ENCODE measurements at places on chromosomes 1 and 21.

GRCh38 chr21:34017039-34017961 lies 56.1 kb upstream of the MRPS6 start:
- no peak for DNase-seq

GRCh38 chr1:168007691-168008090 lies 70.8 kb upstream of the MPC2 start:
- DNase-seq = no peak

- DNase-seq = no peak
Measured at GRCh38 chr1:116380499-116381242, 7.6 kb downstream of the ATP1A1 start.

DNA sequence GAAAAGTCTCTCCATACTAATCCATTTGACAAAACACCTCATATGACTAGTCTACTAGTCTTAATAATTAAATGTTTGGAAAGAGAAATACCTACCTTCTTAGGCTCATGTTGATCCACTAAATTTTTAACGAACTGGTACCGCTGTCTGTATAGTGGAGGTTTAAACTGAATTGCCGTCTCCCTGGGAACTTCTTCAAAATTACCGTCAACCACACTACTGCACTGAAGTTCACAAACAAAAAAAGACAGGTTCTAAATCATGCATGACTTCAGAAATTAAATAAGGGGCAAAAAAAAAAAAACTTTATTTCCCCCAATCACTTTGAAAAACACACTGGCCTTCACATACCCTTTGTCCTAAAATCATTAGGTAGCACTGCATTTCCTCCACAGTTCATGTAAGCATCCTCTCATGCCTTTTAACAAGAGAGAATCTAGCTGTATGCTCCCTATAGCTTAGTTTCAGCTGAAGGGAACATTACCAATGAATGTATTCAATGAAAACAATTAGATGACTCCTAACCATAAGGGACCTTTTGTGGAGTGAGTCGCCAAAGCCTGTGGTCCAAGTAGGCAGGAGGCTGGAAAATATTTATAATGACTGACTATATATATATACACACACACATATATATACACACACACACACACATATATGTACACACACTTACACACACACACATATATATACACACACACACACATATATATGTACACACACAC lies 3.4 kb downstream of the HENMT1 start:
- DNase-seq = no peak

Measured in T-helper 2 cell treated with Interferon-gamma antibody and Interleukin-4, amounts not matched to agents 5 μg/mL and 100 μg/mL, for 36 hours (primary cell).